ENCODE measurements at places on chromosomes 1 and 21.

- DNase-seq: no peak
These were observed 749 bp downstream of the FAM163A start for GRCh38 chr1:179743679-179744400.

- DNase-seq: no peak
These were observed 64.9 kb downstream of the TGFB2 start for GRCh38 chr1:218409946-218410510.

DNA sequence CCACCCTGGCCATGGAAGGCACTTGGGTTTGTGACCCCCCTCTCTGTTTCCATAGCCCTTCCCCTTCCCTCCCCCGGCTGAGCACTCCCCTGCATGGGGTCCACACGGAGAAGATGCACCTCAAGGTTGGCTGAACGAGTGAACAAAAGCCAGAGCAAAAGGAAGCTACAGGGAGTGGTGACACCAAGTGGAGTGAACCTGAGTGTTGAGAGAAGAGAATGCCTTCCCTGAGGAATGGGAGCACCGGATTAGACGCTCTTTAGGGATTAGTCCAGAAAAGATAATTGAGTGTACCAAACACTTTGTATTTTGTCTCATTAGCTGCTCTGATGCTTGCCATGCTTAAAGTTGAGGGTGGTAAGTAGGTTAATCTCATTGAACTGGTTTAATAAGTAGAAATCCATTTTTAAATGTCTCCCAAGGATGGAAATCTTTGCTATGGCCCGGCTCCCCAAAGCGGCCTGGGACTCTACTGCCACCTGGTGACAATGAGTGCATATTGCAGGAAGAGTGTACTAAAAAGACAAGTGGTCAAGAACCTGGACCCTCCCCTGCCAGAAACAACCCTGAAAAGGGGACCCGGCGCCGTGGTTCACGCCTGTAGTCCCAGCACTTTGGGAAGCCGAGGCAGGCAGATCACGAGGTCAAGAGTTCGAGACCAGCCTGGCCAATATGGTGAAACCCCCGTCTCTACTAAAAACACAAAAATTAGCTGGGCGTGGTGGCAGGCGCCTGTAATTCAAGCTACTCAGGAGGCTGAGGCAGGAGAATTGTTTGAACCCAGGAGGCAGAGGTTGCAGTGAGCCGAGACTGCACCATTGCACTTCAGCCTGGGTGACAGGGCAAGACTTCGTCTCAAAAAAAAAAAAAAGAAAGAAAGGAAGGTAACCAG is 150.6 kb upstream of the ZC3H12A start:
- peak; percentile 64 for DNase-seq

GRCh38 chr1:229561141-229561540 is 2.6 kb upstream of the ABCB10 start:
- DNase-seq: no peak

- DNase-seq: no peak
These were observed 629.1 kb downstream of the SMYD3 start for GRCh38 chr1:245877976-245878375.

DNA sequence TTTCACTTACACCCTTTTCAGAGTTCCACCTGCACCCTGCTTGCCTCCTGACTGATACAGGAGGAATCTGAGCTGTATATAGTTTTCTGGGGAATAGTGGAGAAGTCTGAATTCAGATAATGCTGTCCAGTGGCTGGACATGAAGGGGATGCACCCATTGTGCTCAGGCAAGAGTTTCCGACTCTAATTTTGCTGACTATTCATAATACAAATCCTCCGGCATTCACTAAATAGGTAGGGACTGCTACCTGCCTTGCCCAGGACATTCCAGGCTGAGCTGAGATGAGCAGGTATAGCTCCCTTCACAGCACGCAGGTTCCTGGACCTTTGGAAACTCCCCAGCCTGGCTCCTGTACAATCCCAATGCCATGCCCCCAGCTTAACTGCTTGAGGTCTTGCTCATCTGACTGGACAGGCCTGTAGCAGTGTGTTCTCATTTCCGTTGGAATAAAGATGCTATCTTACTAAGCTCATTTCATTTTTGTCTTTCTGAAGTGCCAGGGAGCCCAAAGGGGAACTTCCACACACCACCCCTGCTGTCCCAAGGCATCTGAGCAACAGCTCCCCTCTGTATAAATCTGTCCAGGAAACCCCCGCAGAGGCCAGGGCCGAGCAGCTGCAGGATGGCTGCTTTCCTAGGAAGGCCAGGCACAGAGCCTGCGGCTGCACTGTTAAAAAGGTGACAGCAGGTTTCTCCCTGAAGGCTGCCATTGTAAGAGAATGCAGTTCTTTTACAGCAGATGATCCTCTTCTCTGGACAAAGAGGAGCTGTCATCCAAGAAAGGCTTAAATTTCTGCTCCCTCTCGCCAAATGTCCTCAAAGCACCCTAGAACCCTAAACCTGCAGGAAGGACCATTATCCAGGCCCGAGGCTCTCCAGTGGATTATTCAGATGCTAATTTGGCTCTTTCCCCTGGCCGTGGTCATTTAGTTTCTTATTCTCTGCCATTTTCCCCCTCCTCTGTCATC is 21.7 kb upstream of the VASH2 start:
- no peak for DNase-seq

DNA sequence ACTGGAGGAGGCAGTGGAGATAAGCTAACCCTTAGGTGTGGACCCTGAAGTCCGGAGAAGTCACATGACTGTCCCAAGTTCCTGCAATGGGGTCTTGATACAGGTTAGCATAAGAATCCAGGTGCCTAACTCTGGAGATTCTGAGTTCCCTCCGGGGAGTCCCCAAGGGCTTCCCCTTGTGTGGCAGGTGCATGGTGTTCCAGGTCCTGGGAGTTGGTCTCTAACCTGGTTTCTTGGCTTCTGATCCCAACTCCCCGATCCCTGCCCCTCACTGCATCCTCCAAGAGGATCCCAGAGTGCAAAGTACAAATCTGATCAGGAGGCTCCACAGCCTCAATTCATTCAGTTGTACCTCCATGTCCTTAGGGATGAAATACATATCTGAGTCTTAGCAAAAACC is 9.3 kb upstream of the C8A start:
- no peak for DNase-seq

- no peak for DNase-seq
These were observed 12.6 kb upstream of the CHI3L2 start for GRCh38 chr1:111214884-111215283.

DNA sequence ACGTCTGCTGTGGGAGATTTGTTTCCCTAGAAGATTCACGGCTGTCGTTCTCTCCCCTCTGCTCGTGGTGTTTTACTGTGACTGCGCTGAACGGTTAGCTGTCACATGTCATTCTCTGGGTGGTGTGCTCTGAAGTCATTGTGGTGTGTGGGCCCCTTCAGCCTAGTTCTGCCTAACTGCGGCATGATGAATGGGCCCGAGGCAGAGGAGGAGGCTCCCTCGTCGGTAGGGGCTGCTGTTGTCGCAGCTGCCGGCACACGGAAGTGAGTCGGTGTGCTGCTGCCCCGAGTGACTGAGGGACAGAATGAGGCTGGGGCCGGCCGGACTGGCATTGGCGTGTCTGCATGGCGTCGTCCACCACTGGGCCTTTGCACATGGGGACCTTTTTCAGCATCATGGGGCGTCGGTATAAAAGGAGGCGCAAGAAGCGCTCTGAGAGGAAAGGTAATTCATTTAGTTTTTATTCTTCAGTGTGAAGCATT is 77.9 kb downstream of the ADARB1 start:
- DNase-seq: peak; percentile 87

- no peak for DNase-seq
These were observed 156.5 kb downstream of the KCNJ6 start for GRCh38 chr21:37759777-37760176.

DNA sequence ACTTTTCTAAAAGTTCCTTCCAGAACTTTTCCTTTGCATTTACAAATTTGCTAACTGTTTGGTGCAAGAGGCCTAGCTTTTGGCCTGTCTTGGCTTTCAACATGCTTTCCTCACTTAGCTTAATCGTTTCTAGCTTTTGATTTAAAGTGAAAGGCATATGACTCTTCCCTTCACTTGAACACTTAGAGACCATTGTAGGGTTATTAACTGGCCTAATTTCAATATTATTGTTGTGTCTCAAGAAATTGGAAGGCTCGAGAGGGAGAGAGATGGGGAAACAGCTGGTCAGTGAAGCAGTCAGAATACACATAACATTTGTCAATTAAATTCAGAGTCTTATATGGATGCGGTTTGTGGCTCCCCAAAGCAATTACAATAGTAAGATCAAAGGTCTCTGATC is 63.0 kb upstream of the MPC2 start:
- DNase-seq: no peak

DNA sequence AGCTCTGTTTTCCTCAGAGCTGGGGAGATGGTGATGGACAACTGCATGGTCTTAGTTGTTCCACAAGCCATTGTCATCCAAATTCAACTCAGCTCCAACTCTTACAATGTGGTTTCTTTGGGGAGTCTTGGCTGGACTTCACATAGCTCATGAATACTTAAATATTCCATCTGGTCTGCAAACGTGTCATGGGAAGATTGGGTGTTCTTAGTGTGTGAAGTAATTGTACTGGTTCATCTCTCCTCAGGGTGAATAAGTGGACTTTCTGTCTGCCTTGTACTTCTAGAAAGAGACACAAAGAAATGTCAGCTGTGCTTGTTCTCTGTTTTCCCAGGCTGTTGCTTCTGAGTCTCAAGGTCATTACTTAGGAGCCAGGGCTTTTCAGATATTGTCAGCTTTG is 106.6 kb downstream of the VPS13D start:
- DNase-seq: no peak

- no peak for DNase-seq
These were observed 856.1 kb downstream of the USP25 start for GRCh38 chr21:16585896-16586295.

DNA sequence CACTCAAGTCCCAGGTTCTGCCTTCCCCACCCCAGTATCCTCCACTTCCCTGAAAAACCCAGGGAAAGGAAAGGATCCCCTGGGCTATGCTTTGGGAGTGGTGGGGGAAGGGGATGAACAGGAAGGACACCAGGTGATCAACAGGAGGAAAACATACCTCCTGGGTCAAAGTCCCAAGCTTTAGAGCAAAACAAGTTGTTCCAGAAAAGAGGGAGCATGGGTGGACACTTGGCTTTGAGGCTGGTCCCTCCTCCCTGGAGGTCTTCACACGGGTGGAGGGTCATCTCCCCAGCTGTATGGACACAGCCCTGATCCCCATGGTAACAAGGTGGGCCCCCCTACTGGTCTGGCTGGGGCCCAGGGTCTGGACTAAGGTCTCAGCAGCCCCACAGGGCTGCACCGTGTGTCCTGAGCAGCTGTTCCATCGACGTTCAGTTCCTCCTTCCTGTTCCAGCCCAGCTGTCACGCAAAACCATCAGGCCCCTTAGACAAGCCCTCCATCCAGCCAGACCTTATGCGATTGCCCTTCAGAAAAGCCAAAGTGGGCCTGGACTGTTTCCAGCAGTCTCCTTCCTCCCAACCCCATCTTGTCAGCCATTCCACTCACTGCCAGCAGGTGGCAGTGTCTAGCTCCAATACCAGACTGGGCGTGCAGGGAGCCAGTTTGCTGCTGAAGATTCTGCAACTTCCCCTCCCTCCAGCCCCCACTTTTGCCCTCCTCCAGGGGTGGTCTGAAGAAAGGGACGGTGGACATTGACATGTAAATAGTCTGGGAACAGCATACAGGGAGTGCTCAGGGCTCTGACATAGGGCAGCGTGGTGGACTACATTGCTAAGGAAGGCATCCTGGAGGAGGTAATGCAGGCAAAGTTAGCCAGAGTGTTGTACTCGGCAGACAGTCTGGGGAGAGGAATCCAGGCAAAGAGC is 2.9 kb upstream of the PDZK1IP1 start:
- DNase-seq: peak; percentile 85

DNA sequence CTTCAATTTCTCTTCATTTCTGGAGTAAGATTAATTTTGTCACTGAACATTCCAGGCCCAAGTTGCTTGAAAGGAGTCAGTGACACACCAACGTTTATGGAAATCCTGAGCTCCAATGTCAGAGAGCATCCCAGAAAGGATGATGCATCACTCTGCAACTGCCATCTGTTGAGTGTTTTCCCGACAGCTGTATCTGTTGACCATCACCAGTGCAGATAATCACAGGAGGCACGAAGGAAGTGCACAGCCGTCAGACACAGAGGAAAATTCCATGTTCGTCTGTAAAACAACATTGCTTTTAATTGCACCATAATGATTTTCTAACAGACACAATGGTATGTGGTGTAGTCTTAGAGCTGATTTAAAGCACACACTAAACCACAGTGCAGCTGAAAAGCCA is 376.7 kb upstream of the ADGRL2 start:
- DNase-seq: no peak

Data from erythroblast (primary cell).